ENCODE measurements at places on chromosomes 2 and 18. TPM values are rescaled to one million over a fixed set of nuclear protein-coding genes. Genes with fewer than 3 reads are reported as not detected.

DNA sequence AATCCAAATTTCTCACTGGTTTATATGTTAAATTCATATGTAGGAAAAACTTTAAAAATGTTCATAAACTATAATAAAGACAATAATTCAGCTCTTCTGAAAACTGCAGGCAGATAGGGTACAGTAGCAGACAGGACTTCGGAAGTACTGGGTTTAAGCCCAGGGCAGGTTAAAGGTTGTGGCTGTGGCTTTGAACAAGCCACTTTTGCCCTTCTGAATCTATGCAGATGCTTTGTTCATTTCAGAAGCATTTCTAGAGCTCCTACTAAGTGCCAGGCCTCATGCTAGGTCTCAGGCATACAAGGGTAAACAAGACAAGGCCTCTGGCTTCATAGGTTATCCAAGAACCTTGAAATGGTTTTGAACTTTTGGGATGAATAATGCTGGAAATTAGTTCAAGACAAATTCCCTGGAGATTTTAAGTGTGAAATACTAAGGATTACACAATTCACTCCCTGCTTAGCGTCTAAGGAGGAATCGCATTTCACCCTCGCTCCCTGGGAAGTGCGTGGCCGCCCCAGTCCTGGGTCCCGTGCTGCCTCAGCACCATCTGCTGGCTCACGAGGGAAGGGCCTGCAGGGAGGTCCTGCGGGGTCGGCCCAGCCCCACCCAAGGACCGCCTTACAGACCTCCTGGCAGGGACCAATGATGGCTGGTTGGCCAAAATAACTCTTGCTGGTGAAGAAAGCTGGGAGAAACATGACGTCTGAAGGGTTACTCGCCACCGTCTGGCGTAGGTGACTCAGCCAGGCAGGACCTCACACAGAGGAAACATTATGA lies 67.7 kb upstream of the L3MBTL4 start:
- H3K36me3 ChIP-seq = no peaks in the 10 kb centered on the region
- H3K27me3 ChIP-seq = no peaks in the 10 kb centered on the region
- DNase-seq = peak; percentile 35
- no peak overlapping the region for H3K27ac ChIP-seq

- DNase-seq = no peak
- H3K27ac ChIP-seq = no peak overlapping the region
- H3K27me3 ChIP-seq = no peaks in the 10 kb centered on the region
Observed at GRCh38 chr2:185335879-185336278, 402.7 kb upstream of the FSIP2 start.

- H3K4me1 ChIP-seq = peaks cover 22% of the 10 kb centered on the region
- H3K36me3 ChIP-seq = no peaks in the 10 kb centered on the region
- H3K4me3 ChIP-seq = no peak overlapping the region
- peak overlapping the region; percentile 77 for H3K27ac ChIP-seq
- H3K27me3 ChIP-seq = no peaks in the 10 kb centered on the region
Observed at GRCh38 chr2:157363612-157364101, 38.0 kb upstream of the ERMN start.

GRCh38 chr2:134438371-134438770 lies 184.5 kb downstream of the MGAT5 start:
- no peak overlapping the region for H3K27ac ChIP-seq
- DNase-seq = no peak
- H3K4me3 ChIP-seq = no peak overlapping the region
- H3K36me3 ChIP-seq = peaks cover 4% of the 10 kb centered on the region
- no peaks in the 10 kb centered on the region for H3K27me3 ChIP-seq
- no peaks in the 10 kb centered on the region for H3K4me1 ChIP-seq

DNA sequence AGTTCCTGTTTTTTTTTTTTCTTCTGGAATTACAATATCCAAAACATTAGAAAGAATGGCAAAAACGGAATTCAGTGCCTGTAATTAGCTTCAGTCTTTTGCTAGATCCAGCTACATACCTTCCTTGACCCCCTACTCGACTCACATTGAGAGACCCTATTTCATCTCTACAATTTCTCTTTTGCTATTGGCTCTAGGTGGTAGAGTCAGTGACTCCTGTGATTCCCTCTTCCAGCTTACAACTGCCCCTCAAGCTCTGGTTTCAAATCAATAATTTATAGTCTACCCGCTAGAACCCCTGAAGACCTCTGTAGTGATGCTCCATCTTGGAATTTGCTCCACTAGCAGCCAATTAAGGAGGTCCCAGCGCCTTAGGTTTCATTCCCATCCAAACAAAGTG lies 125.8 kb downstream of the TMEFF2 start:
- H3K4me3 ChIP-seq = no peak overlapping the region
- no peaks in the 10 kb centered on the region for H3K4me1 ChIP-seq
- H3K27ac ChIP-seq = no peak overlapping the region
- DNase-seq = no peak
- no peaks in the 10 kb centered on the region for H3K27me3 ChIP-seq
- no peaks in the 10 kb centered on the region for H3K36me3 ChIP-seq

- no peaks in the 10 kb centered on the region for H3K36me3 ChIP-seq
- peaks cover 41% of the 10 kb centered on the region for H3K27me3 ChIP-seq
- DNase-seq = no peak
- H3K4me1 ChIP-seq = peaks cover 20% of the 10 kb centered on the region
- H3K4me3 ChIP-seq = peak overlapping the region; percentile 54
Observed at GRCh38 chr2:69013840-69014821, 1.2 kb downstream of the ANTXR1 start.

AKAIN1 gene
- not detected for total RNA-seq

- no peaks in the 10 kb centered on the region for H3K4me1 ChIP-seq
- no peaks in the 10 kb centered on the region for H3K36me3 ChIP-seq
- no peak for DNase-seq
- H3K27ac ChIP-seq = no peak overlapping the region
Observed at GRCh38 chr2:61995065-61995464, 89.6 kb downstream of the COMMD1 start.

Measured in B cell (primary cell).